ENCODE measurements at places on chromosomes 6 and 20.

- DNase-seq: no peak
Observed at GRCh38 chr20:3603108-3603507, 60.1 kb downstream of the GFRA4 start.

GRCh38 chr6:137493218-137494038 lies 766 bp downstream of the OLIG3 start:
- DNase-seq: no peak

GRCh38 chr6:108853077-108853476 lies 4.9 kb downstream of the ARMC2 start:
- DNase-seq: no peak

DNA sequence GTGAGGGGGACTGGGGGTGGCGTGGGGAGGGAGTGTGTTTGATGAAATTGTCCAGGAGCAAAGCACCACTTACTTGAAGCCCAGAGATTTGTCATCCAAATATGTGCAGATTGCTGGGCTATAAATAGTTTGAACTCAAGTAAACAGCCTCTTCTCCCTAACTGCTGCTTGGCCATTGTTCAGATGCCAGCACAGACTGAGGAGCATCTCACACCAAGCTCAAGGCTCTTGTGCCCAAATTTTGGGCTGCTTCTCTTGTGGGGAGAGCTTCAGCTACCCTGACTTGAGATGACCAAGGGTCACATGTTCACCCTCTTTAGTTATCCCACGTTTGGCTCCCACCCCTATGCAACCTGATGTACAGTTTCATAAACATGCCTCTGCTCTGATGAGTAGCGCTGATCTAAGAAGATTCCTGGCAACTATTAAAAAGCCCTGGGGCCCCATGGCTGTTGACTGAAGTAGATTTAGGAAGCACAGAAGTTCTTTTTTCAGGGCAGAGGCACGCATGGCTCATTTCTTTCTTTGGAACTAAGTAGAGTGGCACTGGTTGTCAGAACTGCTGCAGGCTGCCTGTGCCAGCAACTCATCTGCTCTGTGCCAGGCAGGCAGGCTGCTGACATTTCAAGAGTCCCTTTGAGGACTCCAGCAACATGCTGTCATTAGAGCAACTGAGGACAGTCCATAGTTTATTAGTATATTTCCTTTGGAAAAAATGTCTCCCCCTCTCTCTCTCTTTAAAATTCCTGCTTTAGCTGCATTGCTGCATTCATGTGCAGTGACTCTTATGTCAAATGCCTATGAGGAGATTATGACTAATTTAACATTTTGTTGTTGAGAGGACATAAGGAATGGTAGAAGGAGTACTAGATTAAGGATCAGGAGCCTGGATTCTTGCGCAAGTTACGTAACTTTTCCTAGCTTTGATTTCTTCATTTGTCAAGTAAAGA lies 9.6 kb upstream of the PKIG start:
- DNase-seq: peak; percentile 39

GRCh38 chr20:4434681-4435080 lies 287.0 kb upstream of the PRND start:
- DNase-seq: no peak

- no peak for DNase-seq
Observed at GRCh38 chr6:16476861-16477260, 238.5 kb downstream of the GMPR start.

- no peak for DNase-seq
Observed at GRCh38 chr20:51084593-51085377, 61.9 kb upstream of the KCNG1 start.

GRCh38 chr6:17405944-17406245 lies 12.5 kb downstream of the CAP2 start:
- no peak for DNase-seq

DNA sequence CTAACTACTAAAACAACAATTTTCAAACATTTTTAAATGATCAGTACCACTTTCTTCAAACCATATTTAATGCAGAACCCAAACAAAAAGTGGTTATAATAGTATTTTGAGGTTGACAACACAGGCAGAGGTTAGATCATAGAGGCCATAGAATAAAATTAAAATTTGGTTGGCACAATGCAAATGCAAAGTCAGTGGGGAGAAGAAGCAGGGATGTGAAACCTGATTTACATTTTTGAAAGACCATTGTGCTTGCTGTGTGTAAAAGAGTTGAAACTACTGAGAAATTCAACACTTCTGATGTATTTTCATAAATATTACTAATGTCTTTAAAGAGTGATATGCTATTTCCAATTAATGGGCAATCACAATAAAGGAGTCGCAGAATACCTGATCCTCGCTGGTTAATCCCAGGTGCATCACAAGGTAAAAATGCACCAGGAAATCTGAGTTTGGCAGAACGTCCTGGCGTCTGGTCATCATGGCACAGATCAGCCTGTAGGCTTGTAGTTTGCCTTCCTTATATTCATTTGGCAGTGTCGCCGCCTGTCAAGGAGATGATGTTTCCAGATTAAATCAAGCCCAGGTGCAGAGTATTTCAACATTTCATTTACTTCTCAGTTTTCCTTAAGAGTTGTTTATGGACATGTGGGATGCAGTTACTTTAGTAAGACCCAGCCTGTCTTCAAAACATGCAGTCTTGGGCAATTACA lies 141.2 kb downstream of the RALGAPA2 start:
- no peak for DNase-seq

DNA sequence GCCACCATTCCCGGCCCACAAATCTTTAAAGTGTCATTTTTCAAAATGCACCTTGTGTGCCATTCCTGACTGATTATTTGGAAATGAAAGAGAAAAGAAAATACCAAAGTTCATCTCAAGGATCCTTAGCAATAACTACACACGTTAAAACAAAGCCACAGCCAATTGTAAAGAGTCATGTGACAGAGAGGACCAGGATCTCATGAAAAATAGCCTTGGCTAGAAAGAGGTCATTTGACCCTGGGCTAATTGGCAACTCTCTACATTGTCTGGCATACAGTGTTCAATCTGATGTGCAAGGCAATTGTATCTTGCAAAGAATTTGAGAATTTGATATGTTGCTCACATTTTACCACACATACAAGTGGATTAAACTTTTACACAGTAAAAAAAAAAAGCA lies 31.6 kb upstream of the HLA-G start:
- DNase-seq: no peak

GRCh38 chr6:39812853-39813533 lies 20.8 kb downstream of the DAAM2 start:
- no peak for DNase-seq

GRCh38 chr20:11845340-11845739 lies 72.4 kb upstream of the BTBD3 start:
- DNase-seq: no peak

GRCh38 chr6:79755967-79756366 lies 124.8 kb downstream of the SH3BGRL2 start:
- DNase-seq: no peak

- no peak for DNase-seq
Observed at GRCh38 chr6:72721346-72721745, 99.5 kb downstream of the KCNQ5 start.

DNA sequence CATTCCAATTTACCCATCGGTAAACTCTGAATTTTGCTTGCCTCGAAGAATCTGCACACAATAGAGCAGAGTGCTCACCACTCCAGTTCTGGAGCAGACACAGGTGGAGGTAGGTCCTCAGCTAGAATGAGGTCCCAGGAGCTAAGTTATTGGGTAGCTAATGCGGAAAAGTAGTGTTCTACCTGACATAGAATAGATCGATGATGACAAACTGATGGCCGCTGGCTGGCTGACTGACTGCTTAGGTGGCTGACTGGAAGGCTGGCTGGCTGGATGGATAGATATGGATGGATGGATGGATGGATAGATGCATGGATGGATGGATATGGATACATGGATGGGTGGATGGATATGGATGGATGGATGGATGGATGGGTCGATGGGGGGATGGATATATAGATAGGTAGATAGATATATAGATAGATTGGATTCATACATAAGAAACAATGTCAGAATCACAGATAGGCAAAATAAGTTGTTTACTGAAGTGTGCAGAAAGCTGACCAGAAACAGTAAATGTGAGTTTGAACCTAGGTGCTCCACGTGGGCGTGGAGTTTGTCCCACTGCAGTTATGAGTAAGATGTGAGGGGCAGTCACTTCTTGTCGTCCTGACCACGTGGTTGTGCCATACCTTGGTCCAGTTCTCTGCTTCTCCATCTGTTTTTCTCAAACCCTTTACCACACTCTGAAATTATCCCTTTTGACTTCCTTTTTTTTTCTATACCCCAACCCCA lies 62.1 kb downstream of the TBXT start:
- no peak for DNase-seq

DNA sequence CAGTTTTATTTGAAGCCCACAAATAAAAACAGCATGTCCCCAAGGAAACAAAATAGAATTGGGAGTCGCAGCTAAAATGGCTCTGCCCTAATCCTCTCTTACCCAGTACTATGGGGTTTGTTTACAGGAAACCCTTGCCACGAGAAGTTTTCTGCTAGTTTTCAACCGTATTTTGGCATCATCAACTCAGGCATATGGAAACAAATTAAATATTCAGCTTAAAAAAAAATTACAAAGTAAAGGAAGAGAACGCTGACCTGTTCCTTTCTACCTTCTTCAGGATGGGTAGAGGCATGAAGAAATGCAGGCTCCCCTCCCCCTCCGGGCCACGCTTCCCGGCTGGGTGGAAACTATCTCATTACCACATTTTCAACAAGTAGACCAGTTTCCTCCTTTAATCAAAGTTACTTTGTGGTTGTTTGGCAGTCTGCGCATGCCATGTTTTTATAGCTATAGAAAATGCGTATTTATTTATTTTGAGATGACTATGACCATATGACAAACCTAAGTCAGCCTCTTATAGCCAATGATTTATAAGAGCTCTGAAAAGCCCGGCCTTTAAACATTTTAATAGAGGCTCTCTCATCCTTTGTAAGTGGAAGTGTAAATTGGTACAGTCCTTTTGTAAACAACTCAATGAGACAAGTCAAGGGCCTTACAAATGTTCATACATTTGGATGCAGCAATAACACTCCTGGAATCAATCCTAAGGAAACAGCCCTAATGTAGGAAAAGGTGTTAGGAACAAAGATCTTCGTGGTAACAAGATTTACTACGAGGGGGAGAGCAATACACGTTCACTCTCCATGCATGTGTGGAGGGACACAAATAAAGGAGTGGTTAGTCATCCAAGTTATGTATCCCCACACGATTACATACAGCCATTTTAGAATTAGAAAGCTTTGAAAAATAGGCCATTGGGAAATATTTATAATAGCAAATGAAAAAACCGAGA lies 16.1 kb upstream of the ZNF217 start:
- DNase-seq: no peak

GRCh38 chr6:101582792-101583191 lies 189.3 kb downstream of the GRIK2 start:
- no peak for DNase-seq

GRCh38 chr6:108888052-108888451 lies 39.8 kb downstream of the ARMC2 start:
- DNase-seq: no peak

DNA sequence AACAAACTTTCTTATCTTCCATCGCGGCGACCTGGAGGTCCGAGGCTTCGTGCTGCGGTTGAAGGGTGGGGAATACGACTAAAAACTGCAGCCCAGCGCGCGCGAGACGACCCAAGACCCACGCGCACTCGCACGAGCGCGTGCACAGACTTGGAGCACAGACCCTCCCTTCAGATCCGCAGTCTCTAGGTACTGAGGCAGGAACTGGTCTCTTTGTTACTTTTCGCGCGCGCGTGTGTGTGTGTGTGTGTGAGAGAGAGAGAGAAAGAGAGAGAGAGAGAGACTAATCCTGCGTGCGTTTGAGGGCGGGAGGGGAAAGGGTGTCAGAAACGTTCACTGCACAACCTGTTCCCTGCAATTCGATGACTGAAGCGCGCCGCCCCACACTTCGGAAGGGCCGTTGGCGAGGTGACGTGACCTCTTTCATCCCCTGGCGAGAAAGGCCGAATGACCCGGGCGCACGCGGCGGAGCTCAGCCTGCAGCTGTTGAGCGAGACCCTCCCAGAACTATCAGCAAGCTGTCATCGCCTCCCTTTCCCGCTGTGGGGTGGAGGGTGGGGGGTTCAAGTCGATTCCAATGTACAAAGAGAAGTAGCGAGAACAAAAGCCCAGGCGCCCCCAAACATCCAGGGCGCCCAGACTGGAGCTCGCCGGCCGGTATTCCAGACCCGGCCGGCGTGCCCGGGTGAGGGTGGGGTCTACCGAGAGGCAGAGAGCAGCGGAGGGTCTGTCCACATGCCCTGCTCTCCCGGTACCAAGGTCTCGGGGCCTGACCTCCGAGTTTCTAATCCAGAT lies 1.5 kb upstream of the TUBB2B start:
- DNase-seq: no peak

DNA sequence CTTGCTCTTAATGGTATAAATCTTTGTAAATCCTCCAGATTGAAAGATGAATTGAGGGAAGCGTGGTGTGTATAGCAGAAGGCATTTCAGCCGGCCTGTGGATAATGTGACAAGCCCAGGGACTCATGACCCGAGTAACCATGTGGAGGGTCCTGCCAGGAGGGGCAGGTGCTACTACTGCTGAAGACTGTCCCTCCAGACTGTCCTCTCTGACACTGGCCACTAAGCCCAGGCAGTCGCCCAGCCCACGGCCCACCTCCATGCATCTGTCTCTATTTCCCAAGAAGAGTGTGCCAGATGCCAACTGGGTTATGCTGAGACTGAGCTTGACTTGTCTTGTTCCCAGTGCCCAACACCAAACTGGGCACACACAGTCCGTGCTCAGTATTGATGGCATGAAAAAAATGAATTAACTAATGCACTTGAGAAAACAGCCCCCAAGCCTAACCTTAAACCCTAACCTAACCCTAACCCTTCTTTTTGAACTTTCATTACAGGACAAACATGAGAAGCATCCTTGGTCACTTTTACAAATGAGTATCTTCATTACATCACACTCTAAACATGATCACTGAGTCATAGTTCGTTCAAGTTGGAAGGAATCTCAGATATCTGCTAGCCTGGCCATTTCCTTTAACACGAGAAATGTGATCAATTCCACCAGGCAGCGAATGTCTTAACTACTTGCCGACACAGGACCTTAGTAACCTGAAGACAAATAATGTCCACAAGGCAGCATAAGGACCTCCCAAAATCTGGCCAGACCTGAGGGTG lies 182.2 kb upstream of the RREB1 start:
- DNase-seq: no peak

GRCh38 chr6:129853996-129854711 lies 7.0 kb downstream of the TMEM244 start:
- peak; percentile 31 for DNase-seq

DNA sequence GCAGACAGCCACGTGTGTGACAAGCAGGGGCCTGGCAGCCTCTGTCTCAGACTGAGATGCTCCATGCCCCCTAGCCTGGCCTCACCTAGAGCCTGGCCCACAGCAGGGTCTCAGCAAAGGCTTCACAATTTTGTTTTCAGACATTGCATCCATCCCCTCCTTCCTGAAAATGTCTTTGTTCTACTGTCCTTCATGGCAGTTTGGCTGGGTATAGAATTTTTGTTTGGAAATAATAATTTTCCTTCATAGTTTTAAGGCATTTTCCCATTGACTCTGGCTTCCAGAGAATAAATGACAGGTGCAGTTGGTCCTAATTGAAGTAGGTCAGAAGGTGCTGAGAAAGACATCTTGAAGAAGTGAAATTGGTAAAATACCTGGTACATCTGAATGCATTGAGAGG lies 216.2 kb downstream of the EYA2 start:
- no peak for DNase-seq
